Activated T-cell treated with anti-CD3 and anti-CD28 coated beads for 24 hours (primary cell): ENCODE measurements at places on chromosomes 3 and 15.

DNA sequence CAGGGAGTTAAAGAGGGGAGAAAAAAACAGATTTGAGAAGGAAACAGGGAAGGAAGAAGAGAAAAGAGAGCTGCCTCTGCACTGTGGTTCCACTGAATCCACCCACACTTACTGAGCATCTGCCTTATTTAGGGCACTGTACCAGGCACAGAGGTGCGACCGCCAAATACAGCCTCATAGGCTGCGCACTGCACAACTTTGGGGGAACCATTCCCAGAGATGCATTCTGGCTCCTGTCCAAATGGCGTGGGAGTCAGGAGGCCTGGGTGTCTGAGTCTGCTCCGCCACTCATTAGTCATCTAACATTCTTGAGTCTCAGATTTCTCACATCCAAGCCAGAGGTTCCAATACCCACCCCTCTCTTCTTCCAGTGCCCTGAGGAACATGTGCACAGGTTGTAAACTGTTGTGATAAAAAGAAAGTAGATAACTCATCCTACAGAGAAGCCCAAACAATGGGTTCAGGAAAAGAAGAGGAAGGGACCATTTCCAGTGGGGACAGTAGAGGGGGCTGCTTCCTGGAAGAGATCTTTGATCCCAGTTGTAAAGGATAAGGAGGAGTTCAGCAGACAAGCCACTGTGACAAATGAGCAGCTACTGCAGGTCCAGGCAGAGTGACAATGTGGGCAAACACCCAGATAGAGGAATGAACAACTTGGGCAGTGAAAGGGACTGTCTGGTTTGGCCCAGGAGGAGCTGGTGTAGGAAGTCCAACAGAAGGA, 254.6 kb downstream of the UACA start:
- DNase-seq = no peak

- no peak for DNase-seq
Observed at GRCh38 chr15:63256433-63257274, 20.8 kb upstream of the APH1B start.

- DNase-seq = no peak
Observed at GRCh38 chr15:73918784-73919183, 7.5 kb upstream of the LOXL1 start.

GRCh38 chr15:66724732-66725463, 22.9 kb downstream of the SMAD6 start:
- DNase-seq = no peak

GRCh38 chr15:85591622-85592021, 203.1 kb downstream of the KLHL25 start:
- no peak for DNase-seq

DNA sequence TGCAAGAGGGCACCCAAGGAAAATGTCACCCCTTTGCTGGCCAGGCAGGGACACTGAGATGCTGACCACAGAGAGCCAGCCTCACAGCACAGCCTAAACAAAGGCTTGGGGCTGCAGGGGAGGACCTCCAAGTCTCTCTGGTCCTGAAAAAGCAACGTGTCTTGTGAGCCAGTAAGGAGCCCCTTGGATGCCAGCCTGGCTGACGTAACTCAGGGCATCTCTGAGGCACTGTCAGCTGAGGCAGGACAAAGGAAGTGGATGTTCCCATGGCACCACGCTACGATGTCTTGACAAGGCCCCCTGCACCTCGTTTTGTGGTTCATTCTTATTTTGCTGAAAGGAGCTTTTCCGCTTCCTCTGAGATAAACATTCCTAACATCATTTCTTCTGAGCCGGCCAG, 160.7 kb downstream of the OR4M2 start:
- DNase-seq = no peak

GRCh38 chr3:69462022-69462825, 76.3 kb upstream of the FRMD4B start:
- DNase-seq = no peak

DNA sequence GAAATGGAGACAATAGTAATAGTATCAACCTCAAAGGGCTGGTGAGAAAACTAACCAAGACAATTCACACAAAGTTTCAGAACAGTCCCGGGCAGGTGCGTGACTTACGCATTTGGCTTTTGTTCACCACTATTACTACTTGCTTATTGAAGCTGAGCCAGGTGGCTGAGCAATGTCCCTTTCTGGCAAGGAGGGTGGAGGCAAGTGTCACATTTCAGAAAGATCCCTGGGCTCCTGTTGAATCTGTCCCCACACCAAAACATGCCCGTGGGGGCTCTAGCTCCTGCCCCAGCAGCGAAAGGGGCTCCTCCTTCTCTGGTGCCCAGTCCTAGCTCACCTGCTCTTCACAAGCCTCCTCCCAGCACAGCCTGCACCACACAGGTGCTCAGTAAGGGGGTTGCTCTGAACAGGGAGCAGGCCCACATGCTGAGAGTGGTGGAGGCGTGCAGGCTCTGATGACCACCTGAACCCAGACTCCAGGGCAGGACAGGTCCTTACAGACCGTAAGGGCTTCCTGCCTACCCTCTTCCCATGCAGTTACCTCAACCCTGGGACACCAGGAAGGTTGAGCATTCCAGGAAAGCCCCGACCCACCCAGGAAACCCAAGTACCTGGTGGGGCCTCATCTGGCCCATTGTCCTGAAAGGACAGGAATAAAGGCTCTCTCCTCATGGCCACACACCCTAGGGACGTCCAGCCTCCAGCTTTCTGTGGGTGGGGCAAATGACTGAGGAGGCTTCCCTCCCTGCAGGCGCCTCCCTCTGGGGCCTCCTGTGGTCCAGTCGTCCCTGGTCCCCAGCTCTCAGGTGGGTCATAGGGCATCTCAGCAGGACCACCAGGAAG, 32.6 kb downstream of the SEMA7A start:
- no peak for DNase-seq

GRCh38 chr3:160564258-160564911, 986 bp downstream of the KPNA4 start:
- DNase-seq = no peak

GRCh38 chr15:73493922-73494321, 51.0 kb downstream of the REC114 start:
- no peak for DNase-seq

DNA sequence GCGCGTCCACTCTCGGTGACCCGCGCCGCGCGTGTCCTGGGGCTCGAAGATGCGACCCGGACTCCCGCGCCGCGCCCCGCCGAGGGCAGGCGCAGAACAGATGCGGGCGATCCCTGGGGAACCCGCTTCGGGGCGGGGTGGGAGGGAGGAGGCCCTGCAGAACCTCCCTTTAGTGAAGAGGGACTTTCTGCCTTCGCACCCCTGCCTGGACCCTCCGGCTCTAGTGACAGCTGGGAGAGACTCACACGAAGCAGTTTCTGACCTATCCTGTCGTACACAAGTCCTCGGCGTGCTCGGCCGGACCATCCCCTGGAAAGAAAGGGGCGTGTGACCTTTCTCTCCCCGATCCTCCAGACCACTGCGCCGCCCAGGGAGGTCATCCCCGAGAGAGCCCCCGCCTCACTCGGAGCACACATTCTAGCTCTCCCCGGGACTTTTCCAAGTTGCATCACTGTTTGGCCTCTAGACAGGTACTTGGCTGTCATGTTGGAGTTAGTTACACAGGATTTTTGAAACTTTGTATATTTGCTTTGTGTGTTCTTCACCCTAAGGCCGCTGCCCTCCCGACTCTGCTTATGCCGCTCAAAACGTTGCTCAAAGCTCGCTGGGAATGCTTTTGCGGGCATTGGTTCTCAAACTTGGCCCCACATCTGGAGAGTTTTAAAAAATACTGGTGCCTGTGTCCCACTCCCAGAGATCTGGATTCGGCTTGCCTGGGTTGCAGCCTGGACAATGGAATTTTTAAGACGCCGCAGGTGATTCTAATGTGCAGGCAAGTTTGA, 582 bp downstream of the CGNL1 start:
- DNase-seq = no peak

- no peak for DNase-seq
Observed at GRCh38 chr3:62220616-62221015, 152.7 kb downstream of the FEZF2 start.
